Esophagus mucosa (tissue), 1 donor: ENCODE measurements at places on chromosomes 2 and 18.

DNA sequence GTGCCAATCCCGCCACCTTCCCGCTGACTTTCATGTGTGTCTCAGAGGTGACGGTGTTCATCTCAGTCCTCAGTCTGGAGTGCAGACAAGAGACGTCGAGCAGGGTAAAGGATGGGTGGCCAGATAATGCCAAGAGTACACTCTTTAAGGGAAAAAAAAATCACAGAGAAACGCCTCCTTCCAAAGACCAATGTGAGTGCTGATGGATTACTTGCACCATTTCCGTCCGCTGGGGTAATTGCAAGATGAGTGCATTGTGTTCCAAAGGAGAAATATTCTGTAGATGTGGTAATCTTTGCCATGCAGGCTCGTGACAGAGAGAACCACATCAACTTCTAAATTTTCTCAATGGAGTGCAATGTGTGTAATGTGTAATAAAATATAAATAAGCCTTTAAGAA is 81.0 kb downstream of the KLHL29 start:
- ATAC-seq, result no peak

DNA sequence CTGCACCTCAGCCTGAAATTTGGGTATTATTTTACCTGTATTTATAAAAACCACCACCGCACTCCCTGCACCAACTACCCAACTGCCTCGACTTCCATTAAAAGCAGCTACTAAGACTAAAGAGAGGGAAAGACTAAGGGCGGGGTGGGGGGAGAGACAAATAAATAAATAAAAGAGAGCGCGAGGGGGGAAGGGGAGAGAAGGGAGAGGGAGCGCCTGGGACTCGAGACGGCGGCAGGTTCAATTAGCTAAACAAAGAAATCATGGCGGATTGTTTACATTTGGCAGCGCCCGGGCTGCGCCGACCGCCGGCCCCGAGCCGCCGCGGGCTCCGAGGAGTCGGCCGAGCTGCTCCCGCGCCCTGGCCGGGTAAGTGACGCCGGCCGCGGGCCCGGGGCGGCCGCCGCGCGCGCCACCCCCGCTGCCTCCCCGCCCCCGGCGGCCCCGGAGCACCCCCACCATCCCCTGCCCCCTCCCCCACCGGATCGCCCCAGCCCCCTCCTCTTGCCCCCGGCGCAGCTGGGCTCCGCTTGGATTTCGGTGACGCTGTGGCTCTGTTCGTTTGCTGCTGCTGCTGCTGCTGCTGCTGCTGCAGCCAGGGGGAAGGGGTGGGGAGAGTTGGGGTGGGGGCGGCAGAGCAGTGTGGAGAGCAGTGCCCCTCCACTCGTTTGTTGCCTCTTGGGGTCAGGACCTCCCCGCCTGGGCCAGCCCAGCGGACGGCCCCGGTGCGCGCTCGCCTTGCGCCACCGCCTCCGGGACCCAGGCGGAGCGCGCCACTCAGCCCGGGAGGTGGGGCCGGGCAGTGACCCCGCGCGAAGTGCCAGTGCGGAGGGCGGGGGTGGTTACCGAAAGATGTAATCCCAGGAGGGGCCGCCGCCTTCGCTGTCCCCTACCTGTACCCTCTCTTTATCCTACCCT is 187.2 kb upstream of the FANCL start:
- no peak for ATAC-seq

- ATAC-seq, result no peak
These were observed 212.3 kb upstream of the TRIB2 start for GRCh38 chr2:12504443-12504842.

- ATAC-seq, result no peak
These were observed 271.4 kb downstream of the ZEB2 start for GRCh38 chr2:144248350-144249034.

- no peak for ATAC-seq
These were observed 2.7 kb downstream of the USP40 start for GRCh38 chr2:233563663-233564430.

DNA sequence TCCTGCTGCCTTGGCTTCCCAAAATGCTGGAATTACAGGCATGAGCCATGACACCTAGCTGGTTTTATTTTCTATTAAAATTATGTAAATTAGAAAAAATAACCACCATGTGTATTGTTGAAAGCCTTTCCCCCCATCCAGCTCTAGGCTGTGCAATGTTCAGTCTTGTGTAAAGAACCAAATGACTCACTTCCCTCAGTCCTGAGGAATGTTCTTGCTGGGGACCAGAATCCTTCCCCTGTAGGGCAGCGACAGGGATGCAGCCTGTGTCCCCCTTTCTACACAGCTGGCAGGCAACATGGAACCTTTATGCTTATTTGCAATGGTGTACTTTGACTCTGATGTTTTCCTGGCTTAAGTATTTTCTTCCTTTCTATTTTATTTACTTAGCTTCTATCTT is 29.4 kb downstream of the AOX1 start:
- no peak for ATAC-seq

DNA sequence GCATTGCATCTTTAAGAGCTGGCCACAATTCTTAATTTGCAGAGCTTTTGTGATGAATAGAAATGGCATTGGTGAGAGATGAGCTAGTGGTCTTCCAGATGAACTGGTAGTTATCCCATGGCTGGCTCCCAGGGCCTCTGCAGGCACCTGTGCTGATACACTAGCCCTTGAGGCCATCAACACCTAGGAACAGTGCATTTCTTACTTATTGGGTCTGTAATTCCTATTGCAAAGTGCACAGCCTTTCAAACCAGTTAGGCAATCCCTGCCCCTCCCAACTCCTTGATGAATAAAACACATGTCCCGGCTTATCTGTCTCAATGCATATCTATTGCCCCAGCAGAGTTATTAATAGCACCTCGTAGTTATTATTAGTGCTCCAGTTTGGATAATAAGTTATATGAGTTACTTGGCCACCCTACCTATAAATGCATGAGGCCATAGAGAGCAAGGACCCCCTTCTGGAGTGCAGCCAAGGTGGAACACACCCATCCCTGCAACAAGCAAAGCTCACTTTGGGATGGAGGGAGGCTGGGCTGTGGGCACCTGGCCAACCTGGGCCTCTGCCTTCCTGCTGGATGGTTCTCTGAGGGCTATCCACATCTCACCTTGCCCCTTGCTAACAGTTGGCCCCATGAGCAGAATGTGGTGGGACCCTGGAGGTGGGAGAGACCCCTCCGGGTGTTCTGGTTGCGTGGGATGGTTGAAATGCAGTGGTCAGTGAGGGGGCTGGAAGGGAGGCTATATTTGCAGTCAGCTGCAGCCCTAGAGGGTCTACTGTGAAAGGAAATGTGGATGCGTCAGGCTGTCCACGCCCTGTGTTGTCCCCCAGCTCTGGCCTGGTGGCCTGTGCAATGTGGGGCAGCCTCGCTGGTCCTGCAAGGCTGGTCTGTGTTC is 455.9 kb upstream of the HS6ST1 start:
- ATAC-seq, result peak; percentile 51

DNA sequence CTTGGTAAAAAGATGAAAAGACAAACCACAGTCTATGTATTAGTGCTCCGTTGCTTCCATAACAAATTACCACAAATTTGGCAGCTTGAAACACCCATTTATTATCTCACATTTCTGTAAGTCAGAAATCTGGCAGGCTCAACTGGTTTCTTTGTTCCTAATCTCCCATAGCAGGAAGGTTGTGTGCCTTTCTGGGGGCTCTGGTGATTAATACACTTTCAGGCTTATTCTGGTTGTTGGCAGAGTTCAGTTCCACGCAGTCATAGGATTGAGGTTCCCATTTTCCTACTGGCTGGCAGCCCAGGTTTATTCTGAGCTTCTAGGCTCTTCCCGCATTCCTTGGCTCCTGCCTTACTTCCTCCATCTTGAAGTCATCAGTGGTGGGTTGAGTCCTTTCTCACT is 189.3 kb downstream of the ANAPC1 start:
- ATAC-seq, result peak; percentile 45

GRCh38 chr2:60283626-60284025 is 269.8 kb downstream of the BCL11A start:
- ATAC-seq, result no peak

DNA sequence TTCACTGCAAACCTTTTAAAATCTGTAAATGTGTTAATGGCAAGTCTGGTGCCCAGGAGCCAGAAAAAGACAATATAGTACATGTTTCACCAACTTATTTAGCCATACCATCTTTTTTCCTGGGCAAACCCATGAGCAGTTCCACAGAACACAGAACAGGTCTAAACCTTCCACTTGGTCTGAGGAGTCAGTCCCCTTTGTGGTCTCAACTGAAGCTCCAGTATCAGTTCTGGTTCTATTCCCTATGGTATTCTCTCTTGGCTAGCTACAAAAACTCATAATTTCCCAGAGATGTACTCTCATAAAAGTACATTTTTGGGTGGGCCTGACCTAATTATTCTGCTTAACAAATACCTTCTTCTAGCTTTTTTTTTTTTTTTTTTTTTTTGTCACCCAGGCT is 31.2 kb downstream of the STK17B start:
- no peak for ATAC-seq

- no peak for ATAC-seq
These were observed 836 bp downstream of the DTNA start for GRCh38 chr18:34710934-34711333.

DNA sequence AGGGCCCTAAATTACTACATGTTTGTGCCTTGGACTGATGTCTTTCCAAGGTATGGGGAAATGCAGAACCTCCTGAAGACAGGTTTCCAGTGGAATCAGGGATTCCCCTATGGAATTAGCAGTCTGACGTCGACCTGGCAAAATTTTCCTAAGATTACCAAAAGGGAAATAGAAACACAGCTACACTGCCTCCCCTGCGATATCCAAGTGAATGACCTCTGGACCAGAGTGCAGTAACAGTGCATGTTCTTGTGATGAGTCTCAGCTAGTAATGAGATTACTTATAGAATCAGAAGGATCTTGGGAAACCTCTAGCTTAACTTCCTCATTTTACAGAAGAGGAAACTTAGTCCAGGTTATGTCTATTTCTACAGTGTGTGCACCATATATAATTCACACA is 21.3 kb upstream of the CHST9 start:
- no peak for ATAC-seq

DNA sequence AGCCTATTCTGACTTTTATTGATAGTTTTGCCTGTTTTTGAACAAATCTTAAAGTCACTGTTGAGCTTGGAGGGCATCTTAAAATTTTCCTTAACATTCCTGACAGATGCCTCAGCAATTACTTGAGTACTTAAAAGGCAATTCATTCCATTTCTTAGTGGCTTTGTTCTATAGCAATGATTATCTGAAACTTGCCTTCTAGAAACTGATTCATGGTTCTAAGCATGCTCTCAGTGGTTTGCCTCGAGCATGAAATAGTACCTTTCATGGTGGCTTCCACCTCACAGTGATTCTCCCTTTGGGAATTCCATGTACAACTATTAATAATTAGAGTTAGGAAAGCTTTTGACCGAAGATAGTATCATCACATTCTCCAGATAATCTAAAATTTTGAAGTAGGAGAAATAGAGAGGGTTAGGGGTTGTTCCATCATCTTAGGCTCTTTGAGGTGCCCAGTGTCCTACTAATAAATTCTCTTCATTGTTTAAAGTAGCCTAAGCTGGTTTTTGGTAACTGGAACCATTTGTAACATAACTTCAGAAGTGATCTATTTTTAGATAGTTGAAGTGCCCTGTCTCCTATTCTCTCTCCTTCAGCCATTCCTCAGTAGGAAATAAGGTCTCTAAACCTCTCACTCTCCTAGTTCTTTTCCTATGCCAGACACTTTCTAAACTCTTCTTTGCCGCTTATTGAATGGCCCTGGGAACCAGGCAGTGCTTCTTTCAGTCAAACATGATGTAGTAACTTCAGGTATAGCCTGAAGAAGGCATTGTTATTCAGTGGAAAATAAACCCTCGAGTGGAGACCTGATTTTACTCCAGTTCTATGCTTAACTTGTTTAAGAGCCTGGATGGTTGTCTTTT is 156.1 kb downstream of the HAUS1 start:
- ATAC-seq, result no peak

DNA sequence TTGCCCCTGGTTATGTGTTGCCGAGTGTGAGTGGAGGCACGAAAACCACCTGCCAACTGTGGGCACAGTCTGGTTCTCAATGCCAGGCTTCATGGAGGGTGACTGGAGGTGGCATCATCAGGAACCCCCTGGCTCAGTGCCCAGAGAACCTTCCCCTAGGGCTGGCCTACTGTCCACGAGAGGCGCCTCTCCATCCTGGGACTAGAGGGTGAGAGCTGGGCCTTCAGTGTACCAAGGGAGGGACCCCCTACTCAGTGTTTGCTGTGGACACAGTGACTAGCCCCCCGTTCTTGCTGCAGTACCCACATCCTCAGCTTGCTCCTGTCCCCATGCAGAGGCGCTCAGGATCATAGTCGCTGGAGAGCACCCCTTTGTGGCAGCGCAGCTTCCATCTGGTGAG is 202.6 kb downstream of the HDAC4 start:
- ATAC-seq, result peak; percentile 7

DNA sequence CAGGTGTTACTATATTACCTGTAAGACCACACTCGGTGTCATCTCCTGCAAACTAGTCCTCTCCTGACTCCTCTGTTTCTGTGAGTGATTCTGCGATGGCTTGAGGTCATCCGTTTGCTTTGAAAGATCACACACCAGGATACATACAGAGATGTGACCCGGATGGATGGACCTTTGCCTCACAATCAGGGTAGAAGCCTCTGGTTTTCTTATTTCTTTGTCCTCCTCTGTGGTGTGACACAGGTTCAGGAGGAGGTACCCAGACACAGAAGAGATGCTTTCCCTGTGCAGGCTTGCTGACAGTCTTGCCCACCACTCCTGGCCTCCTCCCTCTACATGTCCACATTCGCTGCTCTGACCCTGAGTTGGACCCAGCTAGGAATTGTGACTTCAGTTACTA is 34.6 kb downstream of the PSD4 start:
- ATAC-seq, result no peak

- ATAC-seq, result peak; percentile 26
These were observed 11.2 kb upstream of the NFE2L2 start for GRCh38 chr2:177275743-177276055.

GRCh38 chr2:124272261-124272841 is 247.3 kb downstream of the CNTNAP5 start:
- ATAC-seq, result no peak

GRCh38 chr18:8946066-8946838 is 156.2 kb upstream of the NDUFV2 start:
- ATAC-seq, result no peak
